ENCODE measurements at places on chromosomes 2 and 18.

GRCh38 chr2:86441882-86442641 lies 891 bp downstream of the KDM3A start:
- peak; percentile 50 for DNase-seq

GRCh38 chr2:110842048-110842447 lies 109.7 kb downstream of the ACOXL start:
- DNase-seq, result no peak

- no peak for DNase-seq
Measured at GRCh38 chr2:116117845-116118244, 1675.4 kb downstream of the DPP10 start.

DNA sequence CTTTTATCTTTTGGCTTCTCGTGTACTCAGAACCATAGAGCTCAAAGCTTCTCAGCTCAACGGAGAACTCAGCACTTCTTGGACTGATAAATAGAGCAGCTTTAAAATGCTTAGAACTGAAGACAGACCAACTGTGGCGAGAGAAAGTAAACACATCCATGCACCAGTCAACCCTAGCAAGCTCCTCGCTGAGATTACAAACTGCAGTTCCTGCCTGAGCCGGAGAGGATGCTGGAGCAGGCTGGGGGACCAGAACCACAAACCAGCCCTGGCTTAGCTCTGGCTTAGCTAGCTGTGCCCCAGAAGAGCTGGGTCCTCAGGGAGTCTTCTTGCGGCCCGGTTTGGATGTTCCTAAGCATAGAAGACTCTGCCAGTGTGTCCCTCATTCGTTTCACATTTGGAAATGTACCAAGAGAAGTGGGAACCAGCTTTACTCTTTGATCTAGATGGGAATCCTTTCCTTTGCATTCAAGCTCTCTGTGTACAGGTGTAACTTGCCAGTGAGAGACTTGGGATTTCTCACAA lies 5.6 kb downstream of the PAX8 start:
- DNase-seq, result no peak

DNA sequence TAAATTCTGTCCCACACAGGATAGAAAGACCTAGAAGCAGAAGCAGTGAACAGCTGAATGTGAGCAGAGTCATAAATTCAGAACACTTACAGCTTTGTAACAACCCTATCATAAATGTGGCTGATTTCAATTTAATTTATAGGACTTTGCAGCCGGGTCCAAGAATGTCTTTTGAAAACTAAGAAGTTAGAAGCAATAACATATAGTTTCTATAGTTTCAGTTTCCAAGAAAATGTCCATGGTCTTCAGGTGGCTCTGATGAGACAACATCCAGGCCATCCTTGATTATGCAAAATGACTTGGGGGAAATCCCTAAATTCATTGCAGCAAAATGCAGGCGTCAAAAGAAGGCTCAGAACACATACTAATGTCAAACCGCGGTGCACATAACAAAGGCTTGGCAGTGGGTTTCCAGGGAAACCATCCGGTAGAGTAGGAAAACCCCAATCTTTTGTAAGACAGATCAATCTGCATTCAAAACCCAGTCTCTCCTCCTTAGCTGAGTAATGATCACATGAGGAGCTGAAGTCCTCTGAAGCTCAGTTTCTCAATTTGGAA lies 442.2 kb upstream of the ID2 start:
- DNase-seq, result no peak

DNA sequence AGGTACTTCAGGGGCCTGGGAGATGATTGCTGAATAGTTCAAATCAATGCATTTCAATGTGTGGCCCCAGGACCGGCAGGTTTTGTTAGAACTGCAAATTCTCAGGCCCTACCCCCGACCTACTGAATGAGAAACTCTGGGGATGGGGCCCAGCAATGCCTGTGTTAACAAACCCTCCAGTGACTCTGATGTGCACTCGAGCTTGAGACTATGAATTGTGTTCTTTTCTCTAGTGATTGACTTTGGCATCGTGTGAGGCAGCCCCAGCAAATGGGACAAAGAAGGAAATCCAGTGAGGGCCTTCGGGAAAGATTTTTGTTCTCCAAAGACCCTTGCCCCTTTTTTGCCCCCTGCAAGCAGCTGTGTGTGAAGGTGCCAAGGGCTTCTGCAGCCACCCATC lies 22.4 kb downstream of the ALK start:
- DNase-seq, result no peak

GRCh38 chr18:40382197-40382596 lies 1572.8 kb upstream of the PIK3C3 start:
- no peak for DNase-seq

DNA sequence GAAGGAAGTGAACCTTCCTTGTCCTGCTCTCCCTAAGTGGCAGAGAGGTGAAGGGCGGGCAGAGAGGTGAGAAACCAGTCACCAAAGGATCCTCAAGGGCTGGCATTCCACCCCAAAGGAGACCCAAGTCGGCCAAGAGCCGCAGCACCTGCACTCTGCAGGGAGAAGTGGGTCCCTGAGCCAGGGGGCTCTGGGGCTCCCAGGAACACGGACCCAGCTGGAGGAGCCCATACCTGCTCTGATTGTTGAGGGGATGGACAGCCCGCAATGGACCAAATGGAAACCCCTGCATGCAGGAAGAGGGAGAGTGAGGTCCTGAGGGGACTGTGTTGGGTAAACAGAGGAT lies 233.3 kb downstream of the ATAD2B start:
- DNase-seq, result no peak

GRCh38 chr2:147847746-147848391 lies 3.0 kb downstream of the ACVR2A start:
- DNase-seq, result no peak

GRCh38 chr2:67142071-67142470 lies 255.1 kb upstream of the ETAA1 start:
- no peak for DNase-seq

DNA sequence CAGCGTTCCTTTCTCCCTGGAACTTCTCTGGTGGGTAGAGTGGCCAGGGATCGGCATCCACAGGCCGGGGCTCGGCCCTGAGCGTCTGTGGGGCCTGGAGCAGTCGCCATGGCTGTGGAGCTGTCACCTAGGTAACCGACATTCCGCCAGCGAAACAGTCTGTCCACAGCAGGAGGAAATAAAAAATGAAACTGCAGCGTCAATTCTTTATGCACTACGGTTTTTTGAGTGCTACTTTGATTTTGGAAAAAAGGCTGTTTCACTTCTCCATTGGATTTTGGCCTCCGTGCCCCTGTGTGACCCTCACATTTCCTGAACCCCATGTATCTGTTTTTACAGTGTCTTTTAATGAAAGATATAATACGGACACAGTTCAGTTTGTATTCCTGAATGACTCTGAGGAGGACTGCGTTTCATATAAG lies 163.4 kb downstream of the LDLRAD4 start:
- peak; percentile 74 for DNase-seq

GRCh38 chr2:189651284-189651683 lies 10.0 kb upstream of the ASNSD1 start:
- DNase-seq, result no peak

- no peak for DNase-seq
Measured at GRCh38 chr2:98037666-98038336, 42.1 kb upstream of the TMEM131 start.

DNA sequence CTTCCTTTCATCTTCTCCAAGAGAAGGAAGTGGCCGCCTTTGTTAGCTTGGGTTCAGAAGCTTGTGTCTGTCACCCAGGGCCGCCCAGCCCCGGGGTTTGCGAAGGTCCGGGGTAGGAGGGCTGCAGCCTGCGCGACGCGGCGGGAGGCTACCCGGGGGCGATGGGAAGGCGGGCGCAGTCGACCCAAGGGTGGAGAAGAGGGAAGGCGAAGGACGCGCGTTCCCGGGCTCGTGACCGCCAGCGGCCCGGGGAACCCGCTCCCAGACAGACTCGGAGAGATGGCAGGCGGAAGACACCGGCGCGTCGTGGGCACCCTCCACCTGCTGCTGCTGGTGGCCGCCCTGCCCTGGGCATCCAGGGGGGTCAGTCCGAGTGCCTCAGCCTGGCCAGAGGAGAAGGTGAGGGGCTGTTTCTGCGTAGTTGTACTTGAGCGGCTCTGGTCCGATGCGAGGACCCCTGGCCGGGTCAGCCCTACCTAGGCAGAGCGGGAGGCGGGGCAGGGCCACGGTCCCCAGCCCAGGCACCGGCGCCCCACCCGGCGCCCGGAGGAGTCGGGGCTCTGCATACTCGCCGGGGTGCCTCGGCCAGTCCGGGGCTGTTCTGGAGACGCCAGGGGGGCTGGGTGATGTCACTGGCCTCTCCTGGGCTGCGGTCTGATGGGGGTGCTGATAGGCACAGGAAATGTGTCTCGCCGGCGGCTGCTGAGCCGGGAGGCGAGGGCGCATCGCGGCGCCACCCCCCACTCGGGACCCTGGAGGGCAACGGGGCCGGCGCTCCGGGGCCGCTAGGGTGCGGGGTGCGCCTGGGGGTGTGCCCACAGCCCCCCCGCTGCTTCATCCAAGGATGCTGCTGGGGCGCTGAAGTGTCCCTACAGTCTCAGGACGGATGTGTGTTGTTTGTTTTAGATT lies at the start of gene QPCT:
Gene QPCT, plus strand, starts transcription at position 178 of the 909 bp plus-strand sequence. Its CDS starts 102 bp downstream, at position 280.
- DNase-seq, result peak; percentile 49

- DNase-seq, result no peak
Measured at GRCh38 chr18:10898417-10898974, 250.9 kb downstream of the PIEZO2 start.

DNA sequence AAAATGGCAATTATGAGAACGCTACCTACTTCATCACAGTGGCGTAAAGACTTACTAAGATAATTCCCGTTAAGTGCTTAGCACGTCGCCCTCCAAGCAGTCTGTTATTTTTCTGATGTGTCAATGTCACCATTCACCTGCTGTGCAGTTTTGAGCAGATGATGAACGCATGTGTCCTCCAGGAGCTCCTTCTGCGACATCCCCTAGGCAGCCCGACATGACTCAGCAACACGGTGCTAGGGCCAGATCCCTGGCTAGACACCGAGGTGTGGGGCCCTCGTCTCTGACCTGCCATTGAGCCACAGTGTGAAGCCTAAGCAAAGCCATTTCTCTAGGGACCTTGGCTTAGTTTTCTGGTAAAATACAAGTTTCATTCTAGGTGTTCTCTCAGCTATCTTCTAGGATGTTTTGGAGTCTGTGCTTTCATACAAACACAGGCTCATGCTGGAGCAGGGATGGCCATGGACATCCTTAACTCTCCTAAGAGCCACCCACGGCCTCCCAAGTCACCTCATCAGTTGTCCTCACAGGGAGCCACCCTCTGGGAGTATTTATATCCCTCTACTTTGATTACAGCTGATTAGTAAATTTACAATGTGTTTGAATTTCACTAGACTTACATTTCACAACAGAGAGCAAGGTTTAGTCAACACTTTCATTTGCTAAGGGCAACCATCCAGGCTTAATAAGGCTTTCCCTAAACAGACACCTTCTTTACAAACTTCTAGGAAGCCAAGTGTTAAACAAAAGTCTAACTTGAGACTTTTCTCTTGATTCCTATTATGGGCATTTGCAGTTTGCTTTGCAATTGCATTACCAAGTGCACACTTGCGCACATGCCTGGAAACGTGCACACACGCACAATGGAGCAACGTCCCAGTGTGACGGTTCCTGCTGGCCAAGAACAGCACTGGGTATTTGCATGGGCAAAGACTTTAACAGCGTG lies 376.8 kb upstream of the ID2 start:
- DNase-seq, result no peak

DNA sequence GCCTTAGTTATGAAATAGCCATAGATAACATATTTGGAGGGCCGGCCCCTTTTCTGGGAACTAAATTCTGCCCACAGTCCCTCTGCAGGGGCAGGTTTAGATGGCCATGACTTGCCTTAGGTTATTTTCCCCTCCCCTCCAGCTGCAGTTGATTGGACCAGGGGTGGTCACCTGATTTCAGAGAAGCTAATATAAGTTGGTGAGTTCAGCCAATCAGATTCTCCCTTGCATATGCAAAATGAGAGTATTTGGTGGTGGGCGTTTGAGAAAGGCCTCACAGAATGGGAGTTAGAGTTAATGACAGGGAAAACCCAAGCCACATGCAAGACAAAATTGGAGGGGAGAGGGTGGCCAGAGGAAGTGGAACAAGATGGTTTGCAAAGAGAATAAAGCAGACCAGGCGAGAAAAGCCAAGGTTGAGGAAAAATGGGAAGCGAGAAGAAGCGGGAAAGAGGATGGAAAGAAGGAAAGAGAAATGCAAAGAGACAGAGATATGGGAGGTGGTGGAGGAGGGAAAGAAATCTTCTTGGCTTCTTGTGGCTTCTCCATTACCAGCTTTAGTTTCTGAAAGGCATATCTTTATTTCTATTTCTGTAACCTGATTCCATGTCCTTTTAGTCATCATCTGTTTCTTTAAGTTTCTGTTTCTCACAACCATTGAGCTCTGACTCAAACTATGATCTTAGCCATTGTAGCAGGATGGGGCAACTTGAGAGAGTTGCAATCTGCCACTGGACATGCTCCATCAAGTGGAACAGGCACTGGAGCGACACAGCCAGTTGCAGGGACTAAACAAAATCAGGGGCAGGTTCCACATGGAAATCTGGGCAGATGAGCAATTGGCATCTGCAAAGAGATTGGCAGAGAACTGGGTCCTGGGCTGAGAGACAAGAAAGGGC lies 108.1 kb upstream of the SIX3 start:
- peak; percentile 66 for DNase-seq

- no peak for DNase-seq
Measured at GRCh38 chr2:145874466-145874865, 1354.5 kb upstream of the ZEB2 start.

DNA sequence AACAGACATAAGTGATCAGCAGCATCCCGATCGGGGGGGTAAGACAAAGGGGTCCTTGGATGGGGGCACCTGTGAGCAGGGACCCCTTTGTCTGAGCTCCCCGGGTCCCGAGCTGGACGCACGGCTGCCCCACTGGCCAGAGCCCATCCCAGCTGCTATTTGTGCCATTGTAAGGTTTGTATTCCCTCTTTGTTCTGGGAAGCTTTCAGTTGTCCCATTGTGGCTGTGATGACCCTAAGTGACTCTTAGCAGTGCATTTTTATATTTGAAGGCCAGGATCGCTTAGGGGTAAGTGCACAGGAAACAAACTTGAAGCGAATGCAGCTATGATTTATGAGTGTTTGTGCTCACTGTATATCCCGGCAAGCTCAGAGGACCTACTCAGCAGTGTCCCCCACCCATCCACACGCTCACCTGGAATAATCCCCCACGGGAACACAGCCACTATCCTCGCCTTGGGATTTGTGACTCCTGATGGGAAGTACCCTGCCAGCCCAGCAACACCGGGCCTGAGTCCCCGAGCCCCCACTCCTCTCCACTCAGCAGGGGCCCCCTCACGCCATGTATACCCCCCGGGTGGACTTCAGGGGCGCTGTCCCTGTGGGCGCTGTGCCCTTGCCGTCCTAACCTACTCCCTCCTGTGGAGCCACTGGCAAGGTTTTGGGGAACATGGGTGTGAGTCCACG lies 80.1 kb downstream of the MBP start:
- DNase-seq, result no peak

- DNase-seq, result no peak
Measured at GRCh38 chr2:68762100-68762499, 27.5 kb downstream of the ARHGAP25 start.

- no peak for DNase-seq
Measured at GRCh38 chr18:35174093-35174731, 66.6 kb upstream of the ZNF397 start.

- DNase-seq, result no peak
Measured at GRCh38 chr18:79121746-79122474, 52.7 kb downstream of the ATP9B start.

Measured in PC-9 (cell line).